ENCODE measurements at places on chromosomes 5 and 9. TPM values are rescaled to one million over a fixed set of nuclear protein-coding genes. Genes with fewer than 3 reads are reported as not detected.

- DNase-seq: no peak
- no peak overlapping the region for H3K27ac ChIP-seq
- no peaks in the 10 kb centered on the region for H3K4me1 ChIP-seq
- H3K4me3 ChIP-seq: no peak overlapping the region
Observed at GRCh38 chr9:114110180-114110579, 11.1 kb upstream of the KIF12 start.

DNA sequence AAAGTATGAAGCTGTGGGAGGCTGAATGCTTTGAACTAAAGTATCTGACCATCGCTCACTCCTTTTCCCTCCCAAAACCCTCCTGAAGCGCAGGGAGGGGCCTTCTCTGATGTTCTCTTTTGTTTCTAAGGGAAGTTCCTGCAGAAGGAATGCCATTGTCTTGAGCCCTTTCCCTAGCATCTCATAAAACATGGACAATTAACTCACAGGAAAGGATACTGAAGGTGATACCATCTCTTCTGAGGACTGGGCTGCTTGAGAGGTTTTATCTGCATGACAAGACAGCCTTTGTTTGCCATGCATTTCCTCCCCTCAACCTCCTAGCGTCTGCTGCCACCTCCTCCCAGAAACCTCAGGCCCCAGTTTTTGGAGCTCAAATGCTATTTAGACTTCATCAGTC is 4.3 kb upstream of the RMND5B start:
- H3K27me3 ChIP-seq: no peaks in the 10 kb centered on the region
- no peaks in the 10 kb centered on the region for H3K36me3 ChIP-seq
- no peak overlapping the region for H3K4me3 ChIP-seq
- no peak overlapping the region for H3K27ac ChIP-seq

GRCh38 chr5:139183502-139183901 is 14.7 kb downstream of the SIL1 start:
- no peaks in the 10 kb centered on the region for H3K36me3 ChIP-seq
- no peak overlapping the region for H3K27ac ChIP-seq
- peaks cover 70% of the 10 kb centered on the region for H3K4me1 ChIP-seq
- no peaks in the 10 kb centered on the region for H3K27me3 ChIP-seq

DNA sequence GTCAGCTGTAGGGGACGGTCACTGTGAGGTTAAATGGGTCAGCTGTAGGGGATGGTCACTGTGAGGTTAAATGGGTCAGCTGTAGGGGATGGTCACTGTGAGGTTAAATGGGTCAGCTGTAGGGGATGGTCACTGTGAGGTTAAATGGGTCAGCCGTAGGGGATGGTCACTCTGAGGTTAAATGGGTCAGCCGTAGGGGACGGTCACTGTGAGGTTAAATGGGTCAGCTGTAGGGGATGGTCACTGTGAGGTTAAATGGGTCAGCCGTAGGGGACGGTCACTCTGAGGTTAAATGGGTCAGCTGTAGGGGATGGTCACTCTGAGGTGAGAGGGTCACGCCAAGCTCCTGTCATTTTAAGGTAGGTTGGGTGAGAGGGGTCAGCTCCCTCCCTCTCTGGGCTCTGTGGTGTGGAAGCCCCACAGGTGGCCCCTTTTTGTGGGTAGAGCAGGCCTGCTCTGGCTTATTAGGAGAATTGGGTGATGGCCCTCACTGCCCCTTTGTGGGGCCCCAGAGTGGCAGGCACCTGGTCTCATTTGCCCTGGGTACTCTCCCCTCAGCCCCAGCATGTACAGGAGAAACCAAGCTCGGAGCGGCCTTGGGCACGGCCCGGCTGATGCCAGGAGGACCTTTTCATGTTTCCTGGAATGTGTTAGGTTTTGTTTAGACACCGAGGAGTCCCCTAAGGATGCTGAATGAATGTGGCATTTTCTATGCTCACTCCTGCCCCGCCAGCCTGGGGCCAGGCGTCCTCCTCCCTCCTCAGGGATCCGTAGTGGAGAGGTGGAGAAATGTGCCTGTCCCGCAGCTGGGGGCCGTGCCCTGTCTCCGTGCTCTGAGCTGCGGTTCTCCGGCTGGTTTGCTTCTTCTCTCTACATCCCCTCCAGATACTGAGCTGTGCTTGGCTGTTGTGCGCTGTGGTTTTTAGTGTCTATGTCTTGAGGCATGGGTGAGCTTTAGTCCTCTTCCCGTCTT is 31.4 kb downstream of the AHRR start:
- H3K4me3 ChIP-seq: no peak overlapping the region
- no peak overlapping the region for H3K27ac ChIP-seq
- no peaks in the 10 kb centered on the region for H3K4me1 ChIP-seq
- H3K27me3 ChIP-seq: peaks cover 8% of the 10 kb centered on the region

The GFM2 gene
- total RNA-seq: 26.8 TPM

The SLC31A2 gene
- total RNA-seq: 21.5 TPM

Data from psoas muscle (tissue), 8 donors.